ENCODE measurements at places on chromosomes 1 and 21. TPM values are rescaled to one million over a fixed set of nuclear protein-coding genes. Genes with fewer than 3 reads are reported as not detected.

Gene GBP4
- total RNA-seq: 0.07 TPM

Gene FAM163A
- not detected for total RNA-seq

Gene MROH7
- not detected for total RNA-seq

Gene PIGM
- 2.3 TPM for total RNA-seq

Gene GUCA2A
- not detected for total RNA-seq

Gene RBM11
- 0.35 TPM for total RNA-seq

Gene AHDC1
- total RNA-seq: 24.5 TPM

Gene NUP210L
- total RNA-seq: not detected

Gene F13B
- not detected for total RNA-seq

Gene SLAMF9
- total RNA-seq: 32.0 TPM

Gene SEMA4A
- 7.6 TPM for total RNA-seq

Gene ATF3
- total RNA-seq: 1.7 TPM

Gene SPRR2E
- total RNA-seq: 5.4 TPM

Gene FNBP1L
- total RNA-seq: 18.9 TPM

Gene C1orf185
- total RNA-seq: not detected

Gene ARHGAP29
- total RNA-seq: 13.6 TPM

Gene DNALI1
- total RNA-seq: 3.3 TPM

Gene DMBX1
- total RNA-seq: not detected

Gene SYCP1
- not detected for total RNA-seq

Gene IFFO2
- 50.2 TPM for total RNA-seq

Gene ACADM
- total RNA-seq: 30.0 TPM

Gene LIPI
- total RNA-seq: not detected

Gene IARS2
- total RNA-seq: 101 TPM

Gene CLDN17
- total RNA-seq: 0.56 TPM

Gene OXCT2
- 1.1 TPM for total RNA-seq

Gene PTGFR
- 0.05 TPM for total RNA-seq

Gene C1orf87
- not detected for total RNA-seq

Gene PDC
- not detected for total RNA-seq

Gene OR6F1
- not detected for total RNA-seq

Gene RIPK4
- total RNA-seq: 41.0 TPM

Gene TBX19
- total RNA-seq: 0.42 TPM

Gene SERTAD4
- total RNA-seq: 5.9 TPM

Gene FCRL6
- not detected for total RNA-seq

Gene CKS1B
- total RNA-seq: 242 TPM

Gene IL24
- 0.35 TPM for total RNA-seq

Gene OLFML2B
- total RNA-seq: not detected

Gene LAD1
- total RNA-seq: 244 TPM

Gene CLDN19
- total RNA-seq: not detected

Gene CDA
- 18.5 TPM for total RNA-seq

Gene PLEKHA6
- 10.2 TPM for total RNA-seq

Gene TOR1AIP1
- total RNA-seq: 29.0 TPM

Gene GPR37L1
- 0.07 TPM for total RNA-seq

Gene ARHGEF16
- 24.5 TPM for total RNA-seq

Gene RXFP4
- not detected for total RNA-seq

Gene PMVK
- total RNA-seq: 13.7 TPM

Gene OR2T35
- not detected for total RNA-seq

Gene ADCY10
- total RNA-seq: not detected

Gene LHX4
- not detected for total RNA-seq

Gene TSPAN1
- 37.5 TPM for total RNA-seq

Gene TCEA3
- total RNA-seq: 4.4 TPM
